ENCODE measurements at places on chromosomes 6 and 20.

GRCh38 chr20:43833511-43834395 lies 80.9 kb upstream of the TOX2 start:
- no peak for DNase-seq

- DNase-seq = peak; percentile 43
Observed at GRCh38 chr6:33206864-33207551, 1.3 kb upstream of the RING1 start.

- no peak for DNase-seq
Observed at GRCh38 chr6:7154341-7155139, 46.8 kb downstream of the RREB1 start.

DNA sequence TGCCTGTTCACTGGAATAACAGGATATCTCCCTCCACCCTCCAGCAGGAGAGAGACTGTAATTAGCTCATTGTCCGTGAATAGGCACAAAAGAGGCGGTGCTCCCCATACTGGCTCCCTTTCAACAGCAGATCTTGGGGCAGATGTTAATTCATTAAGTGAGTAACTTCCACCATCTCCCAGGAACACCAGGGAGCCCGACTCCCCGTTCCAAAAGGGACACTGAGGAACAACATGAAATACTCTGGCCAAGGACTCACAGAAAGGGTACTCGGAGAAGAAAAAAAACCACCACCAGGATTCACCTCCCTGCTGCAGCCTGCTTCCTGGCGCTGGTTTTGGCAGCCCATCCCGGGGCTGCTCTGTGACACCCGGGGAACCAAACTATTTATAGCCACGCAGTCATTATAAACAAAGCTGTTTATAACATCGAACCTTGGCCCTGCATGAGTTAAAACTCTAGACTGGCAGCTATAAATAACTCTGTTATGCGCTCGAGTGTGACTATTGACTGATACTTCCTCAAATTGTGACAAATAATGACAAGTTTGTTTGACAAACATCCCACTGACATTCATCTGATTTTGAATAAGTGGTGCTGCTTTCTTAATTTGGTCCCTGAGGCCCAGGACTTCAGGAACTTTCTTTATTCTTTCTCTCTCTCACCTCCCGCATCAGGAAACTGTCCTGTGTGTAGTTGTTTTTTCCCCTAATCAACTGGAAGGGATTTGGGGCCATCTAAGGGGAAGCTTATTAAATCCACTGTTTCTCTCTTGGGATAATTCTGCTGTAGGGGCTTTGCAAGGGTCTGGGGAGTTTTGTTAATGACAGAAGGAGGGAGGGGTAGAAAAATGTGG lies 521.6 kb downstream of the CD83 start:
- DNase-seq = no peak

DNA sequence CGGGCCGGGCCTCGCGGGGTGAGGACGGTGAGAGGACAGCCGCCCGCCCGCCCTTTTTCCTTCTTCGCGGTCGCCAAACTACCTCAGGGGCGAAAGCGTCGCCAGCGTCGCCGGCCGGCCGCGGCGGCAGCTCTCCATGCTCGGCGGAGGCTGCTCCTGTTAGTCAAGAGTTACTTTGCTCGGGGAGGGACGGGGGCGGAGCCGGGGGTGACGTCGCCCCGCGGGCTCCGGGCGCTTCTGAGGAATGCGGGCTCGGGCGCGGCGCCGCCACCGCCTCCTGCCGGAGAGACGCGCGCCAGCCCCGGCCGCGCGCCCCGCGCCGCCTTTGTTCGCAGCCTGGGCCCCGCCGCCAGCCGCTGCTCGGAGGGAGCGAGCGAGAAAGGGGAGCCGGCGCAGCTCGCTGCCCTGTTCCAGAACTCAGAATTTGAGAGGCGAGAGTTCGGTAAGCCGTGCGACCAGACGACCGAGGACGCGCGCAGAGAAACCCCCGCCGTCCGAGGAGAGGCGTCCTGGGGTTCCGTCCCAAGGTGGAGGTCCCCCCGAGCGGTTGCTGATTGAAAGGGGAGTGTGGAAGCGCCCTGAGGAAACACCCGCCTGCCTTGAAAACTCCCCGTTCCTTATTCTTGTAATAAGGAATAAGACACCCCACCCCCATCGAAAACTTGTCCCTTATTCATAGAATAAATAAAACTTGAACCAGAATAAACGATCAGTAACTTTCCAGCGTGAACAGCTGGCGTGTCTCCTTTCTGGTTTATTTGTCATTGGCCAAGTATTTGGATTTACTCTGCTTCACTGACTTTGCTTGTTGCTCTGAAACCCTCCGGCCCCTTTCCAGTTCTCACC lies at the start of gene PTPRK:
TSS of gene PTPRK (minus strand) at position 164 of the 846 bp plus-strand sequence. CDS start 241 bp downstream, outside the sequence.
- DNase-seq = peak; percentile 96

GRCh38 chr6:46051962-46052361 lies 36.3 kb upstream of the CLIC5 start:
- no peak for DNase-seq
